ENCODE measurements at places on chromosomes 7 and 10. TPM values are rescaled to one million over a fixed set of nuclear protein-coding genes. Genes with fewer than 3 reads are reported as not detected.

DNA sequence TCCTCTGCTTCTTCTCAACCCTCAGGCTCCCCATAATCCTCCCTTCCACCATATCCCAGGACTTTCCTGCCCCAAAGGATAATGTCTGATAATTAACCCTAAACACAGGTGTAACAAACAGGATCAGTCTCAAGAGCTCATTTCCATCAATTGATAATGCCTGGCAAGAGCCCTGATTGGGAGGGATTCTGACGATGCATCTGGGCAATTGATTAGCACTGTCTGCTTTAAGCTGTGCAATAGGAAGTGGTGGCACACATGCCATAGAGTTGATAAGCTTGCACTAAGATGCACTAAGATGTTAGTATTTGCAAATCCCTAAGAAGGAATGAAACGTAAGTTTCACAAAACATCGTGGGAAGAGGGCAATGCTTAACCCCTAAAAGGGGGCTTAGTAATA lies 27.4 kb upstream of the EGR2 start:
- H3K27ac ChIP-seq, result no peak overlapping the region
- no peaks in the 10 kb centered on the region for H3K4me1 ChIP-seq
- no peak for DNase-seq
- H3K36me3 ChIP-seq, result no peaks in the 10 kb centered on the region
- H3K4me3 ChIP-seq, result no peak overlapping the region

DNA sequence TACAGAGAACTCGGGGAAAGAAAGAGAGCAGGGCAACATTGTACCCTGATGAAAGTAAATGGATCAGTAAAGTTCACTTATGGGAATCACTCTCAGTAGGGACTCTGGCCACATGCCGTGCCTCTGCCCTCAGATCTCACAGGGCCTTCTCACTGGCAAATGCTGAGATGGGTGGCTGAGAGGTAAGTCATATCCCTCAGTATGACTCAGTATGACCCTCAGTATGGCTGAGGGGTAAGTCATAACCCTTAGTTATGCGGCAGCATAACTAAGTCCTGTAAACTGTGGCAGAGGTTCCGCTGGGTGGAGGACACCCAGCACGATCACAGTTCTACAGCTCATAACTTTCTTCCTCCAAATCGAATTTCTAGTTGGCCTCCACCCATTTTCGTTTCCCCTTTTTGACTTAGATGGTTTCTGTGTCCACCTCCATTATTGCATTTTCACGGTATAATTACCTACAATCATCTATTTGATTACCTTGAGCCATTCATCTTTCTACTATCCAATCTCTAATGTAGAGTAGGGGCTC lies 26.5 kb upstream of the WNT16 start:
- H3K4me3 ChIP-seq, result no peak overlapping the region
- H3K4me1 ChIP-seq, result no peaks in the 10 kb centered on the region
- no peaks in the 10 kb centered on the region for H3K27me3 ChIP-seq
- no peak for DNase-seq
- no peak overlapping the region for H3K27ac ChIP-seq
- no peaks in the 10 kb centered on the region for H3K36me3 ChIP-seq

DNA sequence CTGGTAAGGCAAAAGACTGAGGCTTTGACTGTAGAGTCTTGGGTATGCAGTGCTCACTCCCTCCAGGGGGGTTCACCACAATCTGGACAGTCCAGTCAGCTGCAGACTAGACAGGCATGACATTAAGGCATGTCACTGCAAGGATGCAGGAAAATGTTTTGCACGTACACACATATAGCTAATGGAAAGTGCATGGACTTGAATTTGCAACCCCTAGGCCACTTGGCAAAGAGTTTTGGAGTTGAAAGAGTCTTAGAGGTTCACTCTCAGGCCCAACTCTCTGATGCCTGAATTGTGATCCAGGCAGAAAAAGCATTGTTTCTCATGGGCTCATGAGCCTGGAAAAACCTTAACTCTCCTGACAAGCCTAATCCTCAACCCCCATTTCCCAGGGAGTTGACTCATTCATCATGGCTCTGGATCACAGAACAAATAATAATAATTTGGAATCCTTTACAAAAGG lies 51.9 kb downstream of the LAMB4 start:
- no peaks in the 10 kb centered on the region for H3K27me3 ChIP-seq
- H3K4me3 ChIP-seq, result no peak overlapping the region
- no peaks in the 10 kb centered on the region for H3K36me3 ChIP-seq
- H3K27ac ChIP-seq, result peak overlapping the region; percentile 64

DNA sequence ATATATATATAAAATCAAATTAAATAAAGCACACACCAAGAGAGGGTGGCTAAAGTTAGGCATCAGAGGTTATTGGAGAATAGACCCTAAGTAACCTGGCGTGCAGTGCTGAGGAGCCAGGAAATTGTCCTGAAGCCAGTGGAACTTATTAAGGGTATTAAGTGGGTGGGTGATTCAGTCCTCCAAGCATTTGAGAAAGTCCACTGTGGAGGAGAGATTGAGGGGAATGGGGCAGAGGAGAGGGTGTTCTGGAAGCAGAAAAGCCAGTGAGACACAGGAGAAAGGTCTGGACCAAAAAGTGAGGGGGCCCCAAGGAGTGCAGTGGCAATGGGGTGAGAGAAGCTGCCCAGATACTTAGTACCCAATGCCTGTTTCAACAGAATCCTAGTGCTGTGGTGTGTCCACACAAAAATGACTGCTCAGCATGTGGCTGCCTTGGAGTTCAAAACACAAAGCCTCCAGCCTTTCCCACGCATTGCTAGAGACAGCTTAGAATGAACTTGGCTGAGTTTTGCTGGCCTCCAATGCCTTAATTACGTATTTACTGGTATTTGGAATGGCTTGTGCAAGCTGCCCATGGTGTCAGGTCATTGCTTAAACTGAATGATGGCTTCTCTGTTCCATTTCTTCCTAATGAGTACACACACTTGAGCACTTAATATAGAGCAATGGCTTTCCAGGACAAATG lies 44.9 kb upstream of the CHST15 start:
- H3K4me3 ChIP-seq, result no peak overlapping the region
- H3K27me3 ChIP-seq, result no peaks in the 10 kb centered on the region
- H3K4me1 ChIP-seq, result no peaks in the 10 kb centered on the region

DNA sequence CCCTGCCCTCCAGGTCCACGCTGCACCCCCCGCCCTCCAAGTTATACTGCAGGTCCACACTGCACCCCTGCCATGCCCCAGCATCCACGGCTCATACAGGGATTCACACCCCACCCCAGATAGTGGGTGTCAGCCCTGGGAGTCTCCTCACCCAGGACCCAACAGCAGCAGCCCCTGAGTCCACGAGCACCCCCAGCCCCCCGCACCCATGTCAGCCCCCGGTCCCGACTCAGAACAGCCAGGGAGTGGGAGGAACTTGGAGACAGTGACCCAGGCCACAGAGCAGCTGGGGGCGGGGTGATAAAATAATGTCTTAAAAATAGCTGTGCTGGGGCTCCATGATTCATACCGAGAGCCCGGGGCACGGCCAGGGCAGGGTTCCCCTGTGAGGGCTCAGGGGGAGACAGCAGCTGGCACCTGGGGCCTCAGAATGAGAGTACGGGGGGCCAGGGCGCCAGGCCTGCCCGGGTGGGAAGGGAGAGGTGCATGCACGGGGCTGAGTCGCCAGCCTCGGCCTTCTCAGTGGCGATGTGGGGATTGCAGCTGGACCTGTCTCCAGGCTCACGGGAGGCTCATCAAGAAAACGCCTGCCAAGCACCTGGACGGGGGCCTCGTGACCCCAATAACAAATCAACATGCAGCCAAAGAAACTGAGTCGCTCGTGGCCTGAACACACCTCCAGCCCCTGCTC lies 29.8 kb downstream of the ADAP1 start:
- H3K36me3 ChIP-seq, result no peaks in the 10 kb centered on the region
- H3K4me1 ChIP-seq, result peaks cover 38% of the 10 kb centered on the region
- no peaks in the 10 kb centered on the region for H3K27me3 ChIP-seq
- no peak for DNase-seq
- peak overlapping the region; percentile 12 for H3K27ac ChIP-seq
- H3K4me3 ChIP-seq, result no peak overlapping the region

GRCh38 chr7:98646465-98646864 lies 29.4 kb downstream of the NPTX2 start:
- no peak overlapping the region for H3K4me3 ChIP-seq
- DNase-seq, result no peak
- no peaks in the 10 kb centered on the region for H3K27me3 ChIP-seq
- H3K27ac ChIP-seq, result no peak overlapping the region

DNA sequence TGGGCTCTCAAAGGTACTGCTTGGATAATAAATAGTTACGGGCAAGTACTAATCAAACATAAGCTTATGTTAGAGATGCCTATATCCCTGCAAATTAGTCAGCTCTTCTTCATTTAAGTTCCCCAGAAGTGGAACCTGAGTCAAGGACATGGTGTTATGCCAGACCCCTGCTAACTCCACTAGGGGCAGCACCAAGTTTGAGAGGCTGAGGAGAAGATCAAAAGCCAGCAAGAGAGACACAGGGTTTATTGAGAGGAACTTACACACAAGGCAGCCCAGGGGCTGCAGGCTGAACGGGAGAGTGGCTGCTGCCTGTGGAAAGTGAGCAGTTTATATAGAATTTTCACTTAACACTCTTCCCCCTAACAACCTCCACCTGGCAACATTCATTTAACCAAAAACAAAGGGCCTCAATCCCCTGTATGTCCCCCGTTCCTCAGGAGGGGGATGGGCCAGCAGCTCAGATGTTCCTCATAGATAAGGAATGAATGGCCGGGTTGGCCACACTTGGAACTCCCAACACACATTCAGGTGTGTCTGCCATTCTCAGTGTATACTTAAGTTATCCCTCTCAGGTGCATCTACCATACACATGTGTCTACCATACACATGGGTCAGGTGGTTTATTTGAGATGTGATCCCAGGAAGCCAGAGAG lies 62.6 kb upstream of the GHITM start:
- DNase-seq, result no peak
- H3K4me3 ChIP-seq, result no peak overlapping the region
- no peaks in the 10 kb centered on the region for H3K27me3 ChIP-seq
- H3K27ac ChIP-seq, result no peak overlapping the region
- H3K4me1 ChIP-seq, result no peaks in the 10 kb centered on the region
- H3K36me3 ChIP-seq, result no peaks in the 10 kb centered on the region

GRCh38 chr10:77586719-77587415 lies 50.7 kb downstream of the KCNMA1 start:
- H3K27ac ChIP-seq, result no peak overlapping the region
- no peak overlapping the region for H3K4me3 ChIP-seq
- H3K36me3 ChIP-seq, result no peaks in the 10 kb centered on the region
- no peak for DNase-seq
- H3K27me3 ChIP-seq, result no peaks in the 10 kb centered on the region

Gene KCNH2
- total RNA-seq, result 0.11 TPM
